ENCODE measurements at places on chromosomes 5 and 9.

DNA sequence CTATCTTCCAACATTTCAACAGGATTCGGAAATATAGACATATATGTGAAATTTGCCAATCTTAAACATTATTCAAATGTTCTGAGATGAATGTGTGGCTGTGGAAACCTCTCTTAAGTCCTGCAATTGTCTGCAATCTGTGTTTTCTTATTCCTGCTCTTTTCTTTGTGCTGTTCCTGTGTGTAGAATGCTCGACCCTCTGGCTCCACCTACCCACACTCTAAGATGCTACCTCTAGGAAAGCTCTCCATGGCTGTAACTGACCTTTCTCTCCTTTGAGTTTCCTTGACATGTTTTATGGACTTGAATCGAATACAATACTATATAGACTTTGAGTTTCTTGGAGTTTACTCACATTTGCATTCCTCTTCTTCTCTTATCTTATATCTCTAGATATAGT lies 120.6 kb upstream of the ASTN2 start:
- no peak for DNase-seq

- no peak for DNase-seq
Observed at GRCh38 chr5:178323961-178324360, 91.4 kb upstream of the PHYKPL start.

- no peak for DNase-seq
Observed at GRCh38 chr5:132425975-132426524, 56.5 kb downstream of the SLC22A5 start.

DNA sequence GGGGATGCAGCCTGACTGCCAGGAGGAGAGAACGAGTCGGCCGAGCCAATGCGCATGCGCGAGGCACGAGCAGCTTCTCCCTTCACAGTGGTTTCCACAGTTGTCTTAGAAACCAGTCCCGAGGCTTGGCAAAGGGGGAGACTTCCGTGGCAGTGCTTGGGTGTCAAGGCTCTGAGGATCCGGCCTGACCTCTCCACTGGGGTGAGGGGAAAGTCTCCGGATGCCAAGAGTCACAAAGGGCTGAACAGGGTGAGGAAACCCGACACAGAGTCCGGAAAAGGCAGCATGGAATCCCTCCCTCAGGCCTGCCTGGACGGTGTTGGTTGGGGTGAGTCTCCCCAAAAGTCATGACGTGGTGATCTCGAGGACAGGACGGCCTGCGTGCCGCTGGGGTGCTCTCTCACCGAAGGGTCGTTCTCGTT lies 475.5 kb downstream of the SPATA31A7 start:
- no peak for DNase-seq

GRCh38 chr9:115340314-115340713 lies 222.4 kb upstream of the TNC start:
- no peak for DNase-seq

DNA sequence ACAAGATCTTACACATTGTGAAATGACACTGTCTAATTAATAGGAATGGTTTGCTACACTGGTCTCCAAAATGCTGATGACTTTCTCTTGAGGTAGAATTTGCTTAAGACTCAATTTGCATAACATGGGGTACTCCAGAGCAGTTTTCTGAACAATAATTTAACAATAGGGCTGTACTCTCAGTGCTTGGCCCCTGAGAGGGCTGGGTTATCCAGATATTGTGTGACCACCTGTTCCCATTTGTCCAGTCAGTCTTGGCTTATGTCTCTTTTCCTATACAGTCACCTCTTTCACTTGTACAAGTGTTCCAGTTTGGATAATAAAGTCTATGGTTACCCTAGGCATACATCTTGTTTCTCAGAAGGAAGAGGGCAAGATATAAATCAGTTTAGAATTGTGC lies 17.9 kb downstream of the ZSWIM6 start:
- DNase-seq, result no peak

DNA sequence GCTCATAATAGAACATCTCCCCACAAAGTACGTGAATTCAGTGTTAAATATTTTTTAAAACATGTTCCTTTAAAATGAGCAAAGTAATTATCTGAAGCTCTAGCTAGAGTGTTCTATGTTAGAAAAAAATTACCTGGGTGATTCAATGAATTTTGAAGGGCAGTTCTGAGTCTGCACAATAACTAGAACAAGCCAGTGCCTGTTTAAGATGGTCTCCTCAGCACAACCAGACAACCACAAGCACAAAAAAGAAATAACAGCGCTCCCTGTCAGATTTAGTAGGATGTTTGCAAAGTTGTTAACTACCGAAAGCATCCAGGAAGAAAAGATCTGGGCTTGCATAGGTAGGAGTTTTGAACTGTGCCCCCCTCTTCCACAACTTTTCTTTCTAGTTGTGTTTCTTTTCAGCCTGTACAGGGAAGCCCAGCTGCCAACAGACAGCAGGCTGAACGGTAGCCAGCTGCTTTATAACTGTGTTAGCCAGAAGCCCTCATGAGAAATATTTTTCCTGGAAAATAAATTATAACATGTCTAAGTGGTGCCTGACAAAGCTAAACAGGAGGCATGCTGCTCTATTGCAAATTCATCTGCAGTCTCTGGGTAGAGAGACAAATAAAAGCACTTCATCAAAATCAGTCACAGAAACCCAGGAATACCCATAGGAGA lies 1026.9 kb downstream of the MAT2B start:
- DNase-seq, result no peak

- no peak for DNase-seq
Observed at GRCh38 chr5:172939611-172940267, 19.5 kb upstream of the RPL26L1 start.

- no peak for DNase-seq
Observed at GRCh38 chr9:99977033-99977792, 70.8 kb downstream of the STX17 start.

DNA sequence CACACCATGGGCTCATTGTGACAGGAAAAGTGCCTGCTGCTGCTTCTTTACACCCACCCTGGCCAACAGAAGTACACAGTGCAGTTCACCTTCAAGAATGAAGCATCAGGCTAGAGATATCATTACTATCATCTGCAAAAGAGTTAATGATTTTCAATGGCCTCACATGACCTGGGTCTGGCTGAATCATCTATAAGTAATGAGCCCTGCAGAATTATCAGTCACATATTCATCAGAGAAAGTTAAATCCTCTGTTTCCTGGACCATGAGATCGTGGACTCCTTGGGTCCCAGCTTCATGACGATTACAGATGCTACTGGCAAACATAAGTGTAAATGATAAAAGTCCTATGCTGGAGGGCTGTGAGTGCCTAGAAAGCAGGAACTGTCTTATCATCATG lies 8.3 kb downstream of the BAG1 start:
- no peak for DNase-seq

DNA sequence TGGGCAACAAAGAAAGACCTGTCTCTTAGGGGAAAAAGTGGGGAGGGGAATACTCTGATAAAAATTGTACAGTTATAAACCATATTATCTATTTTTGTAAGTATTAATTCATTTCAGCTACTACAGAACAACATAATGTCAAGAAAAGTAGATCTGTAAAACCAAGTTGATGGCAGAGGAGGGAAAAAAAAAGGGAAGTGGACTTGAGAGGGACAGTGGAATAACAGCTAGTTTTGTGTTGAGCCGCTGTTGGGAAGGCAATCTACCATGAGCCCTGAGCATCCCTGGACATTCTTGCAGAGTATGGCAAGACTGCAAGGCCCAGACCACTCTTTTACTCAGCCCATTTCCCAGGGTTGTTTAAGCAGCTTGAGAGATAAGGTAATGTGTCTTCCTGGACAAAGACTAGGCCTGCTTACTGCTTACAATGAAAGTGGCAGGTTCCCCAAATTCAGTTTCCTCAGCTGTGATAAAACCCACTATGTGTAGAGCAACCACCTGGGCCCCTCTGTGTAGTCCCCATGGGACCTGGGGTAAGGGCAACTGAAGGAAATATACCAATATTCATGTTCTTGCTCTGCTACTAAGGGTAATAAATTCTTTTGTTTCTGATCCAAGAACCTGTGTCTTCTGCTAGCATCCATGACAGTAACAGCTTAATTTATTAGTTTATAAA lies 25.0 kb downstream of the CEP120 start:
- no peak for DNase-seq

DNA sequence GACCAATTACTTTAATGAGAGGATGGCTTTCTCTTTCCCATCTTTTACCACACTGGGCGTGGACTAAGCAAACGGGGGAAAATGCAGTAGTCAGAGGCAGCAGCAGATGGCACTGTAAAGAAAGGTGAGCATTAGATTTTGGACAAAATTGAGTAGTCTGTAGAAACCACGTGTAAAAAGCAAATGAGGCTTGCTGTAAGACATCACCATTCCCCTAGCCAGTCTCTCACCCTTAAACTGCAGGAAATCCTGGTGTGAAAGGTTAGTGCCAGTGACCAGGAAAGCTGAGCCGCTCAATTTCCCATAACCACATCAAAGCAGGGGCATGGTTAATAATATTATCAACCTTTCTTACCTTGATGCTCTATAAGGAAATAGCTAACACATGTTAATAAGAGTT lies 31.8 kb downstream of the SPATA31C2 start:
- DNase-seq, result peak; percentile 43
